ENCODE measurements at places on chromosomes 7 and 10.

- no peak for DNase-seq
These were observed 8.8 kb downstream of the OGDH start for GRCh38 chr7:44615149-44615611.

DNA sequence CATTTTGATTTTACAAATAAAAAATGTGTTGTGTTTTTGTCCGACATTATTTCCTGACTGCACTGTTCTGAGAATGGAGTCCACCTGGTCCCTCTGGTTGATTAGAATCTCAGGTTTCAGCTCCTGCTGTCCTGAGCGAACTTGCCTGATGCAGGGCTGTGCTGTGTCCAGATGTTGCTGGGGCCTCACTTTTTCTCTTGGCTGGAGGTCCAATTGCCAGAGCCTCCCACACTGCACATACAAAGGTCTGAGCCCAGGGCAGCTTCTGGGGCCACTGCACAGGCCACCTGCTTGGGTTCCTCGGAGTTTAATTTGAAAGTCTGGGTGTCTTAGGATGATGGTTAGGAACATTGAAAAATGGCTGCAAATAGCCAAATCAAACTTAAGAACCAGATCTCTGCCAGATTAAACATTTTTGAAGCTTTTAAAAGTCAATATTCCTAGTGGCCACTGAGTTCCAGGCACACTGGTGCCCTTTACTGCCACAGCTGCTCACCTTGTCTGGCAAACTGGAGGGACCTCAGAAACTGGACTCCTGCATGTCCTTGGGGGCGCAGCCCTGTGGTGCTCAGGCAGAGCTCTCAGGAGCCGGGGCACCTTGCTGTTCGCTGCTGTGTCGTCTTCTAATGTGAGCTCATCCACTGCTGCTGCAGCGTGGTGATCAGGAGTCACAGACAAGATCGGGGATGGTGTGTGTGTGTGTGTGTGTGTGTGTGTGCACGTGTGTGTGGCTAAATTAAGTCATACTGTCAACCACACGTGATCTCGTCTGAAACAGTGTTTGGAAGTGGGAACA is 75.0 kb downstream of the WDR37 start:
- DNase-seq: no peak

GRCh38 chr10:129491123-129491734 is 24.2 kb downstream of the MGMT start:
- DNase-seq: no peak

- no peak for DNase-seq
These were observed 9.2 kb upstream of the PWWP2B start for GRCh38 chr10:132387764-132388210.

- DNase-seq: no peak
These were observed 57.8 kb downstream of the MICU1 start for GRCh38 chr10:72567889-72568640.

GRCh38 chr7:43475983-43476382 is 106.9 kb upstream of the STK17A start:
- no peak for DNase-seq

DNA sequence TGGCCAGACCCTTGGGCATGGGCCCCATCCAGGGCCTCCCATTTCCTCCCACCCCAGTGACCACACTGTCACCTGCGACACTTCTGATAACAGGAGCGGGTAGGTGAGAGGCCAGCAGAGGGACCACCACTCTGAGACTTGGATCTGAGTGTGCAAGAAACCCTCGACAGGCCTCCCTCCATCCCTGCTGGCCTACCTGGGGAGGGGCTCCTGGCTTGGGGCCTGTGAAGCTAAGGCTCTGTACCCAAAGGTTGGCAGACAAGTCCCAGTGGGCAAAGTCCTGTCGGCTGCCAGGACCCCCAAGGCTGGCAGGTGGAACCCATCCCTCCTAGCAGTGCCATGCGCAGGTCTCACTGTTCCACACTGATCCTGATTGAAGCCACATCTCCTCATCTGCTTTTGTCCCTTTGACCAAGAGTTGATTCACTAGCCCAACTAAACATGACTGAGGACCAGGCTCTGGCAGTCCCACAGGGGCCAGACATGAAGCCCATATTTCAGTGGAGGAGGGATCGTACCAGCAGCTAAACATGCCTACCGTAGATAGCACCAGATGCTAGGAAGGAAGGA is 1.2 kb upstream of the PGAM2 start:
- no peak for DNase-seq

DNA sequence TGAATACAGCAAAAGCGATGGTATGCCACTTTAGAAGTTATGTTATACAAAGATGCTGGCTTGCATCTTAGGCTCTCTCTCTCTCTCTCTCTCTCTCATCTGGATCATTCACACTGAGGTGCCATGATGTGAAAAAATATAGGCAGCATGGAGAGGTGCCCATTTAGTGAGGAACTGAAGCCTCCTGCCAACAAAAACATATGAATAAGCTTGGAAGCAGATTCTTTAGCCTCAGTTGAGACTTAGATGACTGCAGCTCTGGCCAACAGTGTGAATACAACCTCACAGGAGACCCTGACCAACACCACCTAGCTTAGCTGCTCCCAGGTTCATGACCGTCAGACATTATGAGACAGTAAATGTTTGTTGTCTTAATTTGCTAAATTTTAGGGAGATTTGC is 560.1 kb upstream of the LRRTM3 start:
- DNase-seq: no peak

DNA sequence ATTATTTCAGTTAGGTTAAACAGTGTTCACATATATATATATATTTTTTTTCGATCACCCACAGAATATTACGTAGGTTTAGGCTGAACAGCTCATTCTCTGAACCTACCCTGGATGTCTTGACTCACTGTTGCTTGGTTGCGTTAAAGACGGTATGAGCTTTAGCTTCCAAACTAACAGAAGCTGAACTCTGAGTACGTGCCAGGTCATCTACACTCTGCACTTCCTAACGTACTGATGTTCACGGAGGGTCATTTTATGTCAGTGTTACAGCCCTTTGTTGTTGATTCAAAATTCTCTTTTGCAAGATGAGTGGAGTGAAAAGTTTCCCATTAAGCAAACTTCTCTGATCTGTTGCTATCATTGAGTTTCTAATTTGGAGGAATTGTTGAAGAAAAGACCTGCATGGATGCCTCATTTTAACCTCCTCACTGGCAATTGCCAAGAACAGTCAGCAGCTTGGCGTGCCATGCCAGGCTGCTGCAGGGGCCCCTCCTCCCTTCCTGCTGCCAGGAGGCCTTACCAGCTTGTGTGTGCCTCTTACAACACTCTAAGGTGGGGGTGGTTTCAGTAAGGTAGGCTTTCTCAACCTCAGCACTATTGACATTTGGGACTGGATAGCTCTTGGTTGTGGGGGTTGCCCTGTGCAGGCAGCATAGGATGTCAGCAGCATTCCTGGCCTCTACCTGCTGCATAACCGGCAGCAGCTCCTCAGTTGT is 44.3 kb downstream of the INSYN2A start:
- no peak for DNase-seq

GRCh38 chr10:91796331-91797047 is 1.7 kb upstream of the TNKS2 start:
- DNase-seq: no peak

- DNase-seq: no peak
These were observed 212.0 kb downstream of the MAGI2 start for GRCh38 chr7:79241288-79242060.

GRCh38 chr10:51876979-51877378 is 177.6 kb upstream of the CSTF2T start:
- no peak for DNase-seq

All from NCI-H2029 treated with DMSO at 0.1 percent for 48 hours (cell line).